ENCODE measurements at places on chromosomes 12 and 14. TPM values are rescaled to one million over a fixed set of nuclear protein-coding genes. Genes with fewer than 3 reads are reported as not detected.

GRCh38 chr14:96660123-96660522, 137.1 kb upstream of the VRK1 start:
- DNase-seq = no peak

RND1 gene
- 14.9 TPM for total RNA-seq

DNA sequence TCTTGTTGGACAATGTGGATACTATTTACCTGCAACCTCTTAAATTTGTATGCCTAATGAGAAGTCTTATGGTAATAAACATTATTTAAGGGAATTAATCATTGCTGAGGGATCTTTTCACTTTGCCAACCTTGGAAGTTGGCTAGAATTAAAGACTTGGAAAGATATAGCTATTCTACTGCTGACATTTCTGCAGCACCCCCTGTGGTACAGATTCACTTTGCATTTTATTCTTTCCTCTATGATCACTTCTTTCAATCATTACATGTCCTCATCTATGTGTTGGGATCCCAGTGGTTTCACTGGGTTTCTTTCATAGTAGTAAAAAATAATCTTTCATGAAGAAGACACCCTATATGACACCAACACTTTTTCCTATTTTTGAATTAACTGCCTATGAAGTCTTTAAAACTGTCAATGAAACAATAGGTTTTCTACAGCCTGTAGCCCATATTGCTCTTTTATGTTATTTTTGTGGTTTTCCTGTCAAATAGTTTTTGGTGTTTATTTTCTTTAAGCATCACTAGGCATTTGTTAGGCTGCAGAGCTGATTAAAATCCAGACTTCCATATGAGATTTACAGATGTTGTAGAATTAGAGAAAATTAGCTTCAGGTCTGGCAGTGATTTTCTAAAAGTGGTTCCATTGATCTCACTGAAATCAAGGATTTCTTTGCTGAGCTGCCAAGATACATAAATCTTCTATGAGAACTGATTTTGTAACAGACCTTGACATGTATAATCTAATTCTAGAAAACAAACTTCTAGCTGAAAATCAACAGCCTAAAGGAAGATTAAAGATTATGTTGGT, 256.1 kb downstream of the NAV3 start:
- DNase-seq = no peak

- no peak for DNase-seq
These were observed 51.0 kb downstream of the NINJ2 start for GRCh38 chr12:612293-612692.

DNA sequence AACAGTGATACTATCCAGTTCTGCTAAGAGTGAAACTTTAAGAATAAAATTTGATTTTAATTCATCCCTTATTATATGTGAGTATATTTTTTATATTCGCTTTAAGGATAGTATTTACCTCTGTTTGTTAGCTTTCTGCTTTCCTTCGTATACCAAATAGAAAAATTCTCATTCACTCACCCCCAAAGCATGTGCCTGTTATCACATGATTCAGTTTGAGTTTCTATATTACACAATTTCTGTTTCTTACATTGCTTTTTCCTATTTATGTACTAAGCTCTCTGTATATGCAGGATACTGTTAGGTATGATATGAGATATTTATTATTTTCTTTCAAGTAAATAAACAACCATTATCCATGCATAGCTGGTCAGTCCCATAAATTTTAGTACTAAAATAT, 275.2 kb downstream of the FBXL14 start:
- DNase-seq = no peak

TAS2R46 gene
- 1.6 TPM for total RNA-seq

MARCHF9 gene
- total RNA-seq = 8.6 TPM

DNA sequence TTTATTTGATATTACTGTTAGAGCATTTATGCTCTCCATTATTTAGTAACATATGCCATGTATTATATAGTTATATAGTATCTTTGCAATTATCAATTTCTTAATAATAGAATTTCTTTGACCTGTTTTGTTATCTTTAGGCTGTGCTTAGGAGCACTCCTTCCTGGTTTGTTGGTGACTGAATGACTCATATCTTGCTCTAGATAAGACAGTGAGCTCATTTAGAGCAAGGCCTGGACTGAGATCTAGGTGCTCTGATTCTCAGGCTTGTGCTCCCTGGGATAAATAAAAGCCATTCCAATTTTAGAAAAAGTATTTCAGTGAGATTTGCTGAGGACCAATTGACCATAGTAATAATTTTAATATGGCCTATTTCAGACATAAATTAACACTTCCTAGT, 951.2 kb downstream of the FLRT2 start:
- DNase-seq = no peak

KCNC2 gene
- total RNA-seq = not detected

CINP gene
- total RNA-seq = 51.6 TPM

DNA sequence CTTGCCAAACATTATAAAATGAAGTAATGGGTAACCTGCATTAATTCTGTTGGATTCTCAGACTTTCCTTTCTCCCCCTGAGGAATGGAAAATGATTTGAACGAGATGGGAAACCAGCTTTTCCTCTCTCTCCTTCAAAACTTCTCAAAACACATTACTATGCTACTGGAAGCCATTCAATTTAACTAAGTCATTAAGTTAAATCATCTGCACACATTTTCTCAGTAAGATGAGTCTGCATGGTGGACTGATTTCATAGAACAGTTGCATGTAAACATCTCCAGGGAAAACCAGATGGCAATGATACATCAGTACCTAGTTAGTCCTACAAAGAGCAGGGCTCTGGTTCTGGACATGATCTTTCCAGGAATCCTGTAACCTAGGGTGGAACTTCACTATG, 59.9 kb downstream of the BMP4 start:
- DNase-seq = no peak

DNA sequence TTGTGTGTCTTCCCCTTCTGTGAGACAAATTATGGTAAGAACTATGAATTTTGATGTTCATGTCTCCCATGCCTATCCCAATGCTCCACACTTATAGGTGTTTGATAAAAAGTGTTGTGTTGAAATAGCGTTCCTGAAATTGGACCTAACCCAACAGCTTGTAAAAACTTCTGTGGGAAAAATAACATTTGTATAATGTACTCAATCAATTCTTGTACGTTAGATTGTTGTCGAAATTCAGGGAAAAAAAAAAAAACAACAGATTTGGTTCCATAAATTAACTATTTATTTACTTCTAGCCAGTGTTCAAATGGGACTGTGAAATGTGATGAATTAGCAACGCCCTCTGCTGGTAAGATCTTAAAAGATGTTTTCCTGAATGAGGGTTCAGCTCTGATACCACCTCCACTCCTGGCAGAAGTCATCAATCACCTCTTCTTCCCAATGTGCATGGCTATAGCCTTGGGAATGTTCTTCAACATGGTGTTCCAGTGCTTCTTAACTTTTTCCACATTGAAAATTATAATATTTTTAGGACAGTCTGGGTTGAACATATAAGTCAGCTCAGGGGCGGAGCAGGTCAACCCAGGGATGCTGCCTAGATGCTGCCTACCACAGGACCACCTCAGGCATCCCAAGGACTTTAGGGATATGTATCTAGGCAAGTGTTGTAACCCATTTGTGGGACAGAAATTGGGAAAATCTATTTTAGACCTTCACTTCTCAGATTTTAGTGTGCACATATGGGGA, 170.6 kb downstream of the OTOGL start:
- peak; percentile 34 for DNase-seq

LGR5 gene
- total RNA-seq = not detected

DNA sequence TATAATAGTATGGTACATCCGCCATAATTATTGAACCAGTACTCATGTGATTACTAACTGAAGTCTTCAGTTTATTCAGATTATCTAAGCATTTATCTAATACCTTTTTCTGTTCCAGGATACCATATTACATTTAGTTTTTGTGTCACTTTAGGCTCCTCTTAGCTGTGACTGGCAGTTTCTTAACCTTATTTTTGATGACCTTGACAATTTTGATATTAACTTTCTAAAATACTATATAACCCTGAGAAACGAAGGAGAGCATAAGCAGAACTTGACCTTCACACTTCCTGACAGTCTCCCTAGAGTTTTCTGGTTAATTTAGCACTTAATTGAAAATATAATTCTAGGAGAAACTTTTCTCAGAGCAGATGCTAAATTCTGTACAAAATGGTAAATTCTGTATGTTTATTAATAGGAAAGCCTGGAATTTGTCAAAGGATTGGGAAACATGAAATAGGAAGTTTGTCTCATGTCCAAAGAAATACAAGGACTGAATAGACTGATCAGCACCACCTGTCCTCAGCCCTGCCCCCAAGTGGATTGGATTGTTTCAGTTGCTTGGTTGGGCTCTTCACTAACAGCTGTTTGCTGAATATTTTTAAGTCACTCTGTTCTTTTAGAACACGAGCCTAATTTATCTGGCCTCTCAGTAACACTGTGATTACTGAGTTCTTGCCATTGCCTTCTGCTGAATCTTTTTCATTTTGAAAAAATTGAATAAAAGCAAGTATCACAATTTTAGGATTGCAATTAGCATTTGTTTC, 6.0 kb downstream of the BICDL1 start:
- DNase-seq = no peak

GRCh38 chr12:34297790-34298164, 275.5 kb downstream of the ALG10 start:
- no peak for DNase-seq

DNA sequence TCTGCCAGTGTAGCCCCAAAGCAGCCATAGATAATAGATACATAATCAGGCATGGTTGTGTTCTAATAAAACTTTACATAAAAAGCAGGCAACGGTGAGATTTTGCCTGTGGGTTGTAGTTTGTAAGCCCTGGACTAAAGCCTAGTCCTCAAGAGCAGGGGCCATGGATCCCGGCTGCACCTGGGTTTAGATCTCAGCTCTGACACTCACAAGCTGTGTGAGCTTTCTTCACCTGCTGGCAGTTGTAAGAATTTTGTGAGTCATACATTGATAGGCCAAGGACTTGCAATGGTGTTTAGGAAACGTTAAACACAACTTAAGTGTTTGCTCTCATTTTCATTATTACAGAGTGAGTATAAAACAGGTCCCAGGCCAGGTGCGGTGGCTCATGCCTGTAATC, 395.8 kb upstream of the TBX3 start:
- no peak for DNase-seq

ATXN2 gene
- total RNA-seq = 32.1 TPM

CPNE6 gene
- total RNA-seq = not detected

EIF5 gene
- 126 TPM for total RNA-seq

GZMB gene
- total RNA-seq = not detected

DNA sequence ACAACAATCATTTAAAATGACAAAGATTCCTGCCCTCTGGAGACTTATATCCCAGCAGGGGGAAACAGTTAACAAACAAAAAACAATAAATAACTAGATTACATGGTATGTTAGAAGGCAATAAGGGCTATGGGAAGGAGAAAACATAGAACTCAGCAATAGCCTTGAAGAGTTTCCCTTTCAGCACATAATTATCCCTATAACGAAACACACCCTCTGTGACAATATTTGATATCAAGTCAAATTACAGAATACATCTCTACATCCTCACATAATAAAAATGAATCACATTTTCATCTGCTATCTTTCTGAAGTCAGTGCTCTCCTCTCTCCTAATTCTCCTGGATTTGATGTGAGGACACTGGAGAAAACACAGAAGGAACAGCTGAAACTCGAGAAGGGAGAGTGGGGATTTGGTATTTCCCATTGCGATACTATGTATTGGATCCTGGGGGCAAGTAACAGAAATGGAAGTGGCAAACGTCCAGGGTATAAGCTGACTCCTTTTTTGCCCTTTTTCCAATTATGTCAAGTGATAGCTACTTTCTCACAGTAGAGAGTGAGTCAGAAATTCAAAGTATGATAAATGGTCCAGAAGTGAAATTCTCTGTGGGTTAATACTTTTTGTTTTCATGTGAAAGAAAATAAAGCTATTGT, 9.7 kb upstream of the PTGER2 start:
- no peak for DNase-seq

PAX9 gene
- total RNA-seq = 0.34 TPM

IFNG gene
- not detected for total RNA-seq

DNA sequence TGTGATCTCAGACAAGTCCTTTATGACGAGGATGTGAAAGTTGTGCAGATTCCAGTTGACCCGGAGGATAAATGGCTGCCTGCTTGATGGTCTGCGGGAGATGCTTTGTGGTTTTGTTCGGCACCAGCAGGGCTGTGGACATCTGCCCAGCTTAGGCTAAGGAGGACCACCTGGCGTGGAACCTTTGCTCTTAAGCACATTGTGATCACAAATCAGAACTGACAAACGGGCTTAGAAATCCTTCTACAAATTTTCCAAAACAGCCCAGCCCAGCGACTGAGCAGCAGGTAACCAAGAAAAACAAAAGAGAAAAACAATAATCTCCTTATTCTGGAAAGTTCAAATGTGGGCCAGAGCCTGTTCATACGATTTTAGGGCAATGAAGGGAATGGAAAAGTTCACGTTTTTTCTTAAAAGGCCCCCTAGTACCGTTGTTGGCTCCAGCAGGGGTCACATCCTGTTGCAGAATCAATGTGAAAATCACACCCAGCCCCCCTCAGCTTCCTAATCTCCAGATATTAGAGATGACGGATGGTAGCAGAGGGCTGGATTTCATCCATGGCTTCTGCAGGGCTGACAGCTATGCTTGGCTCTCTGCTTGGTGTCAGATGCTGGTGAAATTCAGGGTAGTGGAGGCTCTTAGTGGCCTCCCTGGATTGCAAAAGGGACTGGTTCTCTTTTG, 81.1 kb upstream of the RFLNA start:
- DNase-seq = no peak

- DNase-seq = no peak
These were observed 203.4 kb downstream of the TMX1 start for GRCh38 chr14:51443195-51444018.

DNA sequence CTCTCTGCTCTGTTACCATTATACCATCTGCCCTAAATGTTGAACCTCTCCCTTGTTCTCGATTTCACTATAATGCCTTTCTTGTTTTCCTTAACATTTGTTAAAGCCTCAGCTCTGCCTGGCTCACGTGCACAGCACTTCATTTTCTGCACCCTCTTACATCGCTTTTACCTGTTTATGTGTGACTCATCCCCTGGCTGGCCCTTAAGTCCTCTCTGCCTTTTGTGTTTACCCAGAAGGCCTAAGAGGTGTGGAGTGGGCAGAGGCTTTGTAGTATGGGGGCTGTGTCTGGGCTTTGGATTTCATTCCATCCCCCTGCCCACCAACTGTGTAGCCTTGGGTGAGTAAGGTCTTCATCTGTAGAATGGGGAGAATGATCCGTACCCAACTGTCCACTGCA, 36.5 kb downstream of the UBE3B start:
- DNase-seq = no peak

GRCh38 chr14:103533999-103534575, 5.1 kb downstream of the TRMT61A start:
- no peak for DNase-seq

- DNase-seq = no peak
These were observed 680.3 kb downstream of the MED13L start for GRCh38 chr12:115597157-115597712.

HOXC10 gene
- total RNA-seq = 1.2 TPM

GRCh38 chr12:58310368-58310767, 369.0 kb downstream of the ATP23 start:
- DNase-seq = no peak

DNA sequence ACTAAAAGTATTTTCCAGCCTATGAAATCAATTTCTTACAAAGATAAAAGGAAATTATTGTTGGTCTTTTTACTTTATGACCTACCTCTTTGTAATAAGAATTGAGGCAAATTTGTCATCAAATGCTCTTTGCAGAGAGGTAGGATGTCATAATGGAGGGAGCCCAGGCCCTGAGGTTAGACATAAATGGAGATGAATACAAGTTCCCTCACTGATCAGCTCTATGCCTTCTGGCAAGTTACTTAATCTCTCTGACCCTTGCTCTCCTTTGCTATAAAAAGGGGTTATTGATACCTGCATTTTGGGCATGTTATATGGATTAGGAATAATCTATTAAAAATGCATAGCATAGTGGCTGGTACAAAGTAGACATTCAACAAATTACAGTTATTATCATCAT, 146.9 kb upstream of the KRR1 start:
- DNase-seq = no peak
